ENCODE measurements at places on chromosomes 4 and X. TPM values are rescaled to one million over a fixed set of nuclear protein-coding genes. Genes with fewer than 3 reads are reported as not detected.
A peak's percentile ranks its signal among the peaks of the same experiment; 100 is the strongest.

- DNase-seq: no peak
Observed at GRCh38 chr4:56183344-56183959, 203.8 kb downstream of the AASDH start.

DNA sequence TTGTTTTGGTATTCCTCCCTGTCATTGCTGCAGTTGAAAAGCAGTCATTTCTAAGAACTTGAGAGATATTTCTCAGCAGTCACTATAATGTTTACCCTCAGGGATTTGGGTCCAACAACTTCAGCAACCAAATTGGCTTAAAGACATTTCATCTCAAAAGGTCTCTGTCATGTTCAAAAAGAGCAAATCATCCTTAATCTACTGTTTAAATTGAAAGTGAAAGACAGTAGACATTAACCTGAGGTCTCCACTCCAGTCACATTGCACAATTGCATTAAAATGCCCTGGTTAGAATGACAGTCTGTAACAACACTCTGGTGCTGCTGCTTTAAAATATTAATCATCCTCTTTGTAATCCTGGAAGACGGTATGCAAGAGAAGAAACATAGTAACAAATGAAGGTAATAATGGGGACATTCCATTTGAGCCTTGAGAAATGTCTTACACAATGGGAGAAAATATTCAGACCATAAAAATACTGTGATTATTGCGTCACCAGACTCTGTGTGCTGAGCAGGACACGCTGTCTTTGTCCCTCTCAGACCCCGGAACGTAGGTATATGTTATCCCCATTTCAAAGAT, 90.2 kb upstream of the UNC5C start:
- no peak for DNase-seq

SORBS2 gene
- total RNA-seq: 127 TPM

UGT8 gene
- total RNA-seq: 42.2 TPM

- DNase-seq: peak; percentile 85
Observed at GRCh38 chr4:147731580-147732517, at the start of gene ARHGAP10. ARHGAP10 (plus strand) TSS chr4:147732088; CDS start chr4:147732302, 214 bp downstream.

DKK2 gene
- total RNA-seq: 0.22 TPM

- DNase-seq: no peak
Observed at GRCh38 chrX:48667509-48667908, 16.1 kb upstream of the WAS start.

- no peak for DNase-seq
Observed at GRCh38 chr4:164378361-164378760, 375.6 kb upstream of the SMIM31 start.

DNA sequence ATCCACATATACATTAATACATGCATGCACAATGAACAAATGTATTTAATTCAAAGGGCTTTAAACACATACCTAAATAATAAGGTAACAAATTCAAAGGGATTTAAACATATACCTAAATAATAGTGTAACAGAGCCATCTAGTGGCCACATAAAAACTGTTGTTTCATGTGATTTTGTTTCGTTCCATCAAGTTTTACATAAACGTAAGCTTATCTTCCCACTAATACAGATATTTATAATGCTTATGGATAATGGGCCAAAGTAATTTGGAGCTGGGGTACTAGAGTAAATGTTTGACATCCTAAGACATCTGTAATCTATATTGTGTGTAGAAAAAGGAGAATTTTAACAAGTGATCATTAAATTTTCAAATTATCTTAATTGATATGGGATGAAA, 82.3 kb downstream of the PRSS12 start:
- DNase-seq: peak; percentile 74
